ENCODE measurements at places on chromosomes 7 and 10.

DNA sequence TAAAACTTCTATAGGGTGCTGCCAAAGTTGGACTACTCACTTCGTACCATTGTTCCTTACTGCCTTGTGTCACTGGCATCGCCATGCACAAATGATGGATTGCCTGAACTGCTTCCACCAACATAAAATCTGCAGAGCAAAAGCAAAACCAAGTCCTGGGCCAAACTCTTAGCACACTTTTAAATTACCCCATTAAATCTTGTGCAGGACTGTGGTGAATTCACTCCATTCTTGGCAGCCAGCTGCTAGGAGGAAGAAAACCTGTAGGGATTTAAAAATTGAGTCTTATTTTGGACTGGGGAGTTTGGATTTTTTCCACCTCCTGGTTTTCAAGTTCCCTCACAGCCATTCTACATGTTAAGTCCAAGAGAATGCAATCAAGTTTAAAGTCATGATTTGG, 646.9 kb downstream of the SORCS3 start:
- DNase-seq, result no peak

DNA sequence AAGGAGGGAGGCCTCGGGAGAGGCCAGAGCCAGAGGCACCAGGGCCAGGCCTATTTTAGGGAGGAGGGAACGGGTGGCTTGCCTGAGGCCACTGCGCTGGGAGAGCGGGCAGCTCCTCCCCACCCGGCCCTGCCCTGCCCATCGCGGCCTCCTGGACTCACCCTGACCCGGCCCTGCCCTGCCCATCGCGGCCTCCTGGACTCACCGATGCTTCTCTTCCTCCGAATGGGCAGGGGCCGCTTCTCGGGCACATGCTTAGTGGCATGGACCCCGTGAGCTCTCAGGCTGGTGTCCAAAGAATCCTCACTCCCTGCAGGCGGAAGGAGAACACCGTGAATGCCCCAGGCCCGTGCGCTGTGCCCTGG, 7.5 kb downstream of the PDGFA start:
- no peak for DNase-seq

GRCh38 chr10:13515467-13515866, 13.3 kb downstream of the BEND7 start:
- DNase-seq, result no peak

- DNase-seq, result no peak
These were observed 121.5 kb upstream of the PRSS58 start for GRCh38 chr7:142379201-142379885.

GRCh38 chr10:33211106-33211878, 123.2 kb downstream of the NRP1 start:
- DNase-seq, result no peak

- no peak for DNase-seq
These were observed 107.5 kb downstream of the NPTX2 start for GRCh38 chr7:98724591-98724990.

DNA sequence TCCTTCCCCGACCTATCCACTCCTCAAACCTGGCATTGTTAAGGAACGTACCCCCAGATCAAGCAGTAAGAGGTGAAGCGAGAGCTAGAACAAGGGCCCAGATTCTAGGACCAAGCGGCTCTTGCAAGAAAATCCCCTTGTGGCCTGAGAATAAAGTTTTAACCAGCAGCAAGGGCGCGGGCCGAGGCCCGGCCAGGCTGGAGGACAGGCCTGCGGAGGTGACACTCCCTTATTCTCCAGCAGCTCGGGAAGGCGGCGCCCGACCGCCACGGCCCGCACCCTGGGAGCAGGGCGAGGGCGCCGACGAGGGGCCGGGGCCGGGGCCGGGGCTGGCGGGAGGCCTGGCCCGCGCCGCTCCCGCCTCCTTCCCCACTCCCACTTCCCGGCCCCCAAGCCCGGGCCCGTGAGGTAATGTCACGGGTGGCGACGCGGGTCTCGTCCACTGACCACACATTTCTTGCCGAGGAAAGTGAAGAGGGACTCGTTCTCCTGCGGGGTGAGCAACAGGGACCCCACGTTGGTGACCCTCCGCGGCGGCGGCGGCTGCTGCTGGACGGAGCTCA, 551 bp downstream of the WASL start:
- DNase-seq, result no peak

DNA sequence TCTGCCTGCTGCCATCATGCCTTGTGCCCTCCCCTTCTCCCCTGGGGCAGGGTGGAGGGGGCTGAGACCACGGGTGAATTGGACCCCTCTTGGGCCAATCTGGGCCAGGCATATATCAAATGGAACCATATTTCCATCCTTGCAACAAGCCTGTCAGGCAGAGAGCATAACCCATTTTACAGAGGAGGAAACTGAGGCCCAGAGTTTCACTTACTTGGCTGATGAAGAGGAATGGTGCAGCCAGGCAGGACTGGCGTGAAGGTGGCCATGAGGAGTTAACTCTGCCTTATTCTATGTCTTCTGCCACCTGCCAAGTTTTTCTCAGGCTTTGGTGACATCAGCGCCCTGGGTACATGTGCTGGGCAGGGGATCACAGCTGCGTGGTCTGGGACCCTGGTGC, 155.5 kb upstream of the PCBD1 start:
- no peak for DNase-seq

DNA sequence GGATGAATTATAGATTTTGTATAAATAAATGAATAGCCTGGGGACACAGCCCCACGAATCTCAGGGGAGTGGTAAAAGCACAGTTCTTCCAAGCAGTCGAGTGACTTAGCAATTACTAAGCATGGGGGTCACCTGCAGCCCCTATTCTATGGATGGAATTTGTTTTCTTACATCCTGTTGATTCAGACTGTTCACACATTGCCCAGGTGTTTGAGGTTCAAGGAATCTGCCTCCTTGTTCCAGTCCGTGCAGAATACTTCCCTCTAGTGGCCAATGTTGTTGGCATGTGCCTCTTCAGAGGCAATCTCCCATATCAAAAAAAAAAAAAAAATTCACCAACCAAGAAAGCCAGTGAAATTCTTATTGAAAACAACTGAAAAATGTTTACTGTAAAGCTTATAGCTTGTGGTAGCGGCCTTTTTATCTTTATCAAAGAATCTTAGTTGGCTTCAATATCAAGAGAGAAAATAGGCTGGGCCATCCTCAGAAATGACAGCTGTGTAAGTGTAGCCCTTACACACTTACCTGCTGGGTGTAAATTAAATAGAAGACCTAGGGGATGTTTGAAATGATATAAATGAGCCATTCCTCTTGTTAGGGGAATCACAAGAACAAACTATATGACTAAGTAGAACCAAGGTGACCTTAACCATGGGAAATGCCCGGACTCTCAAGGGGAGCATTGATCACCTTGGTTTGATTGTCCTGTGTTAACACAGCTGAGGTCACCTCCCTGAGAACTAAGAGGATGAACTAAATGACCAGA, 7.8 kb downstream of the LIPM start:
- DNase-seq, result no peak

- DNase-seq, result no peak
These were observed 3.2 kb upstream of the RAB18 start for GRCh38 chr10:27500886-27501285.

DNA sequence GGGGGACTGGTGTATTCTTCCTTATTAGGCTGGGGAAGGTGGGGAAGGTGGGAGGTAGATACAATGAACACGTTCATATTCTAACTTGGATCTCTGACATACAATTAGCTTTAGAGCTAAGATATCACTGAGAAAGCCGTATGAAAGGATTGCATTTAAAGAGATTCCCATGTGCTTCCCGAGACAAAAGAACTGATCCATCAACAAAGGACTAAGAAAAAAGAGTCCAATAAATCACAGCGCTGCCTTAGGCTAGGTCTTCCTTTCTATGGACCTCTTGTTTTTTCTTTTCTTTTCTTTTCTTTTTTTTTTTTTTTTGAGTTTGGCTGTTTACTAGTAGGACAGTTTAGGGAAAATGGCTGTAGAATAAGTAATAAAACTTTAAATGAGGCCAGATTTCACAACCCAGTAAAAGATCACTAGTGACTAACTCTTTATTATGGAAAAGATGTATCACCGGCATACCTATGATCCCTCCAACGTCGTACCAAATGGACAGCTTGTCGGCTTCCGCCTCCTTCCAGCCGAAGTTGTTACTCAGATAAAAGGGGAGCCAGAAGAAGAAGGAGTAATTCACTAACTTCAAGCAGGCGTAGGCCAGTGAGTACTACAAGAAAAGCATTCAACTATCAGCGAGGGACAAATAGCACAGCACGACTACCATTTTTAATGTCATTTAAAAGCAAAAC, 50.0 kb downstream of the SLC37A3 start:
- DNase-seq, result no peak

GRCh38 chr7:80135309-80136104, 876 bp downstream of the GNAI1 start:
- no peak for DNase-seq

GRCh38 chr10:68121020-68121743, 11.9 kb downstream of the MYPN start:
- no peak for DNase-seq

DNA sequence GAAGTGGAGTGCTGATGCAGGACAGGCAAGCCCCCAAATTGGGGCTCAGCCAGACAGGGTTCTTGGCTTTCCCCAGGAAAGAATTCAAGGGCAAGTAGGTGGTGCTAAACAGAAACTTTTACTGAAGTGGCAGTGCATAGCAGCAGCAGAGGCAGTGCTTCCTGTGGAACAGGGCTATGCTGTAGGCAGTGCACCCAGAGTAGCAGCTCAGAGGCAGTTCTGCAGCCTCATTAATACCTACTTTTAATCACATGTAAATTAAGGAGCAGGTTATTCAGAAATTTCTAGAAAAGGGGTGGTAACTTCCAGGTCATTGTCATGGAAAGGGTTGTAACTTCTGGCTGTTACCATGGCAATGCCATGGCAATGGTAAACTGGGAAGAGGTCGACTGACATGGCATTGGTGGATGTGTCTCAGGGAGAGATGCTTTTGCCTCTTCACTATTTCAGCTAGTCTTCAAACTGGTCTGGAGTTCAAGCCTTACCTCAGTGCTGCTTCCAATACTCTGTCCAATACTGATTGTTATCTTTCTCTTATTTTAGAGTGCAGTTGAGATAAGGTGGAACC, 29.2 kb downstream of the PRSS58 start:
- no peak for DNase-seq

- DNase-seq, result no peak
These were observed 395.0 kb downstream of the ZWINT start for GRCh38 chr10:55966101-55966500.

DNA sequence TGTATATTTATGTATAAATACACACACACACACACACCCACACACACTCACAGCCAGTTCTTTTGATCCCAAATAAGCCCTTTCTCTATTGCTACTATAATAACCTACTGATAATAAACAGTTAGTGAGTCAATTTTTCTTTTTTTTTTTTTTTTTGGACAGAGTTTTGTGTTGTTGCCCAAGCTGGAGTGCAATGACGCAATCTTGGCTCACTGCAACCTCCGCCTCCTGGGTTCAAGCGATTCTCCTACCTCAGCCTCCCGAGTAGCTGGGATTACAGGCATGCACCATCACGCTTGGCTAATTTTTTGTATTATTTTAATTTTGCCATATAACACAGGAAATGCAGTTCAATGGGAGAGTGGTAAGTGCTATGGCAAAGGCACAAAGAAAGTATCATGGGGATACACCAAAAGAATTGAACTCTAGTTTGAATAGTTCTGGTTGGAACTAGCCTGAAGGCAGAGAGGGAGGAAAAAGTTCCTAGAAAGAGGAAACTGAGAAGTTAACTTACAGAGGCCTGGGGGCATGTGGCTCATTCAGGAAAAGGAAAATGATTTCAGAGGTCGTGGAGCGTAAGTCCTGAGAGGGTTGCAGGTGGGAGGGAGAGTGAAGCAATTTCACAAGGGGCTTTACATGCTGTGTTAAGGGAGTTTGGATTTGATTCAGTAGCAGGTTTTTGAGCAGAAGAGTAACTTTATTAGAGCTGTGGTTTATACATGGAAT, 44.4 kb upstream of the JCAD start:
- DNase-seq, result no peak

- DNase-seq, result no peak
These were observed 1.5 kb downstream of the FHIP2A start for GRCh38 chr10:114823077-114823463.

DNA sequence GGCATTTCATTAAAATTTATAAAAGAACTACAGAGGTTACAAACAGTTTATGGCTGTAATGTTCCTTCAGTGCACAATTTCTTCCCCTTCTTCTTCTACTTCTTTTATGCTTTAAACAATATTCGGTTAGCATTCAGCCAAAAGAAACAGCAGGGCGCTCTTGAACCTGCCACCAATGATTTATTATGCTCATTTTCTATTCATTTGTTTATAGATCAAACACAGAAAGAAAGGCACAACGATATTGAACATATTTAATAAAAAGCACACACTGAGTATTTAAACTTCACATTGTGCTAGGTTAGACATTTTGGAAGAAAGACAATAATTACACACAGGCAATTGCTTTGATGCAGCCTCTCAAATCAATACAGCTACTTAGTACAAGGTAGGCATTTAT, 1025.8 kb upstream of the LRRN3 start:
- DNase-seq, result no peak

- DNase-seq, result no peak
These were observed 62.4 kb upstream of the TAS2R16 start for GRCh38 chr7:123057911-123058310.

DNA sequence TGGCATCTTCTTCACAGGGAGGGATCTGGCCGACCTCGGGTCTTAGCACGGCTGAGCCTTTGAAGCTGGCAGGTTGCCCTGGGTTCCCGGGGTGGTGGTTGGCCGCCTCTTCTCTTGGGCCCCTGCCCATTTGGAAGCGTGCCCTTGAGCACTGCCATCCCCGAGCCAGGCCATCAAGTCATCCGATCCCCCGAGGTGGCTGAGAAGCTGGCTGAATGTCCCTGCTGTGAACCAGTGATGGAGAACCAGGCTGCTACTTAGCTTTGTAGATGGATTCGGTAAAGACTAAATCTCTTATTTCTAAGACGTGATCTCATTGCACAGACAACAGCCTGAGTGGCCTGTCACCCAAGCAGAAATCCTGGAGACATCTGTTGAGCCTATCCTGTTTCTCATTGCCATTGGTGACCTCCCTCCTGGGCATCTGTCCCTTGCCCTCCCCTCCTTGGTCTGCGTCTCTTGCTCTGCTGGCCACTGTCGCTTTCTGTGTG, 74.3 kb downstream of the GRK5 start:
- no peak for DNase-seq

DNA sequence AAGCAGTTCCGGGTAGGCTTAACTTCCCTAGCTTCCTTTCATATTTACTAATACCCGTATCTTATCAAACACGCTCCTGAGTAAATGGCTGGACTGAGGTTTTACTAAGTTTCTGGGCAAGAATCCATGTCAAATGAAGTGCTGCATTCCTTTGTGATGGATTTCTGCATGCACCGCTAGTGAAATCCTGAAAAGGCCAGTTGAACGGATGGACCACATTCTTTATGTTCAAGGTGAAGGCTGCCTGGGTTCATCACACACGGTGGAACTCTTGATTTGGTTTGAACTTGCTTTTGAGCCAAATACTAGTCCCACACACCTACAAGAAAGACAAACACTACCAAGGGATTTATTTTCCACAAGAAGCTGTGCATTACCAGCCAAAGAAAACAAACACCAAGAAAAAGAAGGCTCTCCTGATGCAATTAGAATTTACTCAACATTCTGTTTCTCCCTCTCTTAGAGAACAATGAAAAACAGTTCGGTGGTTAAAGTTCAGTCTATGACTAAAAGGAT, 255.0 kb upstream of the SEMA3C start:
- no peak for DNase-seq

- no peak for DNase-seq
These were observed 115.4 kb downstream of the NT5C2 start for GRCh38 chr10:103077491-103078308.

Measured in stimulated activated CD8-positive, alpha-beta memory T cell treated with anti-CD3 and anti-CD28 coated beads, Interleukin-4, amount 100 ng/mL, for 4 hours (primary cell).